ENCODE measurements at places on chromosomes 6 and 20. TPM values are rescaled to one million over a fixed set of nuclear protein-coding genes. Genes with fewer than 3 reads are reported as not detected.

ULBP2 gene
- polyA plus RNA-seq, result 0.26 TPM

LPA gene
- not detected for polyA plus RNA-seq

DEFB124 gene
- 1.4 TPM for polyA plus RNA-seq

TTK gene
- polyA plus RNA-seq, result 10.3 TPM

PNPLA1 gene
- polyA plus RNA-seq, result 0.11 TPM

C6orf141 gene
- 1.7 TPM for polyA plus RNA-seq

DNA sequence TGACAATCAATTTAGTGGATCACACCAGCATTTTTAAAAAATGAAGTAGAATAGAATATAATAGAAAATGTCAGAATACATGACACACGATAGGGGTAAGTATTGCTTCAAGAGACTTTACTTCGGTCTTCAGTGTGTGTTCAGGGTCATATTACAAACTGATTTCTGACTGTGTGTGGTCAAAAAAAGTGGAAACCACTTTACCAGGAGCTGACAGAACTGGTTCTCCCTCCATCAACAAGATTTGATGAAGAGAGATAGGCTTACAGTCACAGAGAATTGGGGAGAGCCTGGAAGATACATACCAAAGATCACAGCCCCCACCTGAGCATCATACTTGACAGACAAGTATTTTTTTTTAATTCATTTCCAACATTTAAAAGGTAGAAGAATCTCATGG is 21.7 kb downstream of the ARMC2 start:
- DNase-seq, result no peak

GRCh38 chr6:14743474-14744211 is 502.2 kb upstream of the JARID2 start:
- DNase-seq, result no peak

- no peak for DNase-seq
Measured at GRCh38 chr6:14068133-14068532, 49.4 kb upstream of the CD83 start.

DNA sequence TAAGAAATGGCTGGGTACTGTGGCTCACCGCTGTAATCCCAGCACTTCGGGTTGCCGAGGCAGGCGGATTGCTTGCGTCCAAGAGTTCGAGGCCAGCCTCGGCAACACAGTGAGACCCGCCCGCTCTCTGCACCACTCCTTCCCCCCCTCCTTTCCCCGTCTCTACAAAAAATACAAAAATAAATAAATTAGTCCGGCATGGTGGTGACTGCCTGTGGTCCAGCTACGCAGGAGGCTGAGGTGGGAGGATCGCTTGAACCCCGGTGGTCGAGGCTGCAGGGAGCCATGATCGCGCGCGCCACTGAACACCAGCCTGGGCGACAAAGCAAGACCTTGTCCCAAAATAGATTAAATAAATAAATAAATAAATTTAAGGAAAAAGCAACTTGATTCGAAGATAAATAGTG is 448 bp upstream of the RNF114 start:
- DNase-seq, result no peak

- DNase-seq, result no peak
Measured at GRCh38 chr6:43616725-43617472, 12.2 kb downstream of the GTPBP2 start.

- DNase-seq, result peak; percentile 62
Measured at GRCh38 chr6:74269600-74269858, 573.5 kb downstream of the CD109 start.

GRCh38 chr6:132933090-132933489 is 118.7 kb downstream of the RPS12 start:
- DNase-seq, result peak; percentile 78

- no peak for DNase-seq
Measured at GRCh38 chr6:132788658-132789395, 9.6 kb downstream of the SLC18B1 start.

GRCh38 chr6:28135393-28135792 is 6.3 kb upstream of the ZKSCAN8 start:
- DNase-seq, result no peak

- DNase-seq, result no peak
Measured at GRCh38 chr20:44684047-44684967, 30.9 kb upstream of the CCN5 start.

DNA sequence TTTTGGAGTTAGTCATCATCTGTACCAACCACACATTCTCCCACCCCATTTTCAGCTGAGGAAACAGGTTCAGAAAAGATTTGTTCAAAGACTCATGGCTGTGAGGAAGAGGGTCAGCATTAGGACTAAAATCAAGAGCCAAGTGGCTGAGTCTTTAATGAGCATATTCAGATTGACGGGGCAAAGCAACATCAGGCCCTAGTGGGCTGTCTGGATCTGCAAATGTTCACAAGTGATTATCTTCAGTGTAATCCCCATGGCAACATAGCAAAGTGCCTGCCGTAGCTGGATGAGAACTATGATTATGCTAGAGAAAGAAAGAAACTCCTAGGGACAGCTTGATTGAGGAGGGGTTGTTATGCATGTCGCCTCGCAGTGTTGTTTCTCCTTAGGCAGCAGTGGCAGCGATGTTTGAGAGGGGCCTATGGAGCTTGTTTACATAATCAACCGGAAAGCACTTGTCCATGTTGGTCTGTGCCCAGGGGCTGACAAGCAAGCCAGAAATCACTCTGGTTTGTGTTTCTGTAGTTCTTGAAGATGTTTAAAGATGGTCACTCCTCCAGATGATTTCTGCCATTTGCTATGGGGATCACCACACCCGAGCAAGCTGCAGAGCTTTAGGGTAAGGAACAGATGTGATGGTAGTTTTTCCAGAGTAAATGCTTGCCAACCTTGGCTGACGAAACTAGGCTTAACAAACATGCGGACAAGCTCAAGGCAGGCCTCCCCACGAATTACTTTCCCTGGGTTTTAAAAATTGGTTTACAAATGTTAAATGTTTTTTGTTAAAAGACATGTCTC is 124.3 kb upstream of the MLIP start:
- DNase-seq, result peak; percentile 74

All from muscle of leg (tissue), 16 donors.